ENCODE measurements at places on chromosomes 13 and 19.

DNA sequence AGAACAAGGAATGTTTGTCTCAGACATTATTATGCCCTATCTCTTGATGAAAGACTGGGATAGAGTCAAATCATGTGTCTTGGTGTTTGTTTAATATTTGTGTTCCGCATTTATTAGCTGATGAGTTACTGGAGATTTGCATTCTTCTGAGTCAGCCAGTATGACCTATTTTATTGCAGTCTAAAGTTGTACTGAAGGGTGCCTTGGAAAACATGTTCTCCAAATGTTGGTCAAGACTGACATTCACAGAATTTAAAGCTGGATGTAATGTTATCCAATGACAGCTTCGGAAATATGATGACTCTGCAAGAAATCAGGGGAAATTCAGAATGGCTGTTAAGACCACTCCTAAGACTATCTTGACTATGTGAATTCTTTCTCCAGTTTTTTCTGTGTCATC lies 134.0 kb downstream of the KCNRG start:
- no peak for DNase-seq

DNA sequence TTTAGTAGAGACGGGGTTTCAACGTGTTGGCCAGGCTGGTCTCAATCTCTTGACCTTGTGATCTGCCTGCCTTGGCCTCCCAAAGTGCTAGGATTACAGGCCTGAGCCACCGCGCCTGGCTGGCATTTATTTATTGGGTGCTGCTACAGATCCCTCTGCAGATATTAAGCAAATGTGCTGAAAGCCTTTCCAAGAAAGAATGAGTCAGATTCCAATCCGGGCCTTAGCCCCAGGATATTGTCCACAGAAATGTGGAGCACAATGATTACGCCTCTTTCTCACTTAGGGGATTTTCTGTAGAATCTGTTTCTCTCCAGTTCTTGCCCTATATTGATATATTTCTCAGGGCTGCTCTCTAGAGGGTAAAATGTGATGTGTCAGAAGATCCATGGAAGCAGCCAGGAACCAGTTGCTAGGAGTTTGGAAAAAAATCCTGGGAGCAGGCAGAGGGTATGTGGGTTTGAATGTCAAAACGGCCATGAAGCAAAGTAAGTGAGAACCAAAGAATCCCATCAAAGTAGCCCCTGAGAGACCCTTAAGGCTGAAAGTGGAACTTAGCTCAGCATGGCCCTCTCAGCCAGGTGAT lies 24.8 kb upstream of the IGFL4 start:
- DNase-seq: no peak

GRCh38 chr13:110215606-110216005 lies 91.4 kb downstream of the COL4A1 start:
- DNase-seq: no peak

GRCh38 chr13:46682015-46682414 lies 114.9 kb downstream of the ESD start:
- DNase-seq: no peak

GRCh38 chr13:71758828-71759227 lies 108.2 kb downstream of the DACH1 start:
- no peak for DNase-seq

GRCh38 chr13:60494296-60494695 lies 97.3 kb downstream of the TDRD3 start:
- no peak for DNase-seq

- DNase-seq: peak; percentile 80
Measured at GRCh38 chr19:10797541-10798256, 38.3 kb downstream of the TMED1 start.

DNA sequence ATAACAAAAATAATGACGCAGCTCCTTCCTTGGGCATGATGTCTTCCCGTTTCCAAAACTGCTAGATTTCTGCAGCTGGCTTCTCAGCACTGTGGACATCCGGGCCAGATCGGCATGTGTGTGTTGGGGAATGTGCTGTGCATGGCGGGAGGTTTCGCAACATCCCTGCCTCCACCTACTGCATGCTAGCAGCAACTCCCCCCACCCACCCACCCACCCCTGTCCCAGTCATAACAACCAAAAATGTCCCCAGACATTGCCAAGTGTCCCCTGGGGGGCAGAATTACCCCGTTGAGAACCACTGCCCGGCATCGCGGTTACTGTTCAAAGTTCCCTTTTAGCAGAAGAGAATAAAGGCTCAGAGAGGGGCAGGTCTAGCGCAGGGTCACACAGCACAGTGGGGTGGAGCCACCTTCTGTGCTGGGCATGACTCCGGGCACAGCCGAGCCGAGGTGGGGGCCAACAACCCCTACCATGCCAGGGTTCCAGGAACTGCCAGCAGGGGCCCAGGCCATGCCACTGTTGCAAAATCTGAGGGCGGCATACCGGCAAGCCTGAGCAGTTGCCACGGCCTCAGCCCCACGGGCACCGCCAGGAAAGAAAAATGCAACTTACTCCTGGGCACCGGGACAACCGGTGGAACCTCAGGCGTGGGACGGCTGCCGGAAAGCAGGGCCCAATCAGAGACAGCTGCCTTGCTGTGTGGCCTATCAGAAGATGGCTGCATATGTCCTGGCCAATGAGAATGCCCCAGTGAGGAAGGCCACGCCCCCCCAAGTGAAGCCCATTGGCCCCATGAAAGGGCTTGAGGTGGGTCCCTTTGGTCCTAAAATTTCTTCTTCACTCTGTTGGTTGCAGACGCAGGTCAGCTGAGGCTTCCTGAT lies 22.5 kb upstream of the NFIC start:
- peak; percentile 83 for DNase-seq

All from GM12865 (cell line).